ENCODE measurements at places on chromosomes 5 and 9.

DNA sequence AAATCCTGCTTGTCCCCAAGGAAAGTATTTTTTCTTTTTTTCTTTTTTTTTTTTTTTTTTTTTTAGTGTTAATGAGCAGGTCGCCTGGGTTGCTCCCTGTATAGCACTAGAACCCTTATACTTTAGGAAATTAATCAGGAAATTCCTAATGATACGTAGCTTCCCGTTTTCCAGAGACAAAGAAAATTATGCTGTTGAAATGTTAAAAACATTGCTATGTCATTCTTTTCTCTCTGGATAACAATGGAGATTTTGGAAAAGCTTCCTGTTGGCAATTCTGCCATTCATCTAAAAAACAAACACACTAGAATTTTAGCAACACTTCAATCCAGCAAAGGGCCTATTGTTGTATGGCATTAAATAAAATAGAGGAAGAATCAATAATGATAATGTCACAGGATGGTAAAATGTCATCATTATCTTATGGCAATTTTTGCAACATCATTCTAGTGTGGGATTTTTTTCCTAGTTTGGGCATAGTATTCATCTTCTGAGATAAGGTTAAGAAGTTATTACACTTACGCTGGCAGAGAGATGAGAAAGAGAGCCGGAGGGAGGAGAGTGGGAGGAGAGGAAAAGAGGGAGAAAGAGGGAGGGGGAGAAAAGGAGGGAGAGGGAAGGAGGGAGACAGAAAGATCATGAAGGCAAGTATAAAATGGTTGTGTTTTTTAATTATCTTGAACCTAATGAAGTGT lies 315.8 kb upstream of the PDE4D start:
- DNase-seq, result no peak

DNA sequence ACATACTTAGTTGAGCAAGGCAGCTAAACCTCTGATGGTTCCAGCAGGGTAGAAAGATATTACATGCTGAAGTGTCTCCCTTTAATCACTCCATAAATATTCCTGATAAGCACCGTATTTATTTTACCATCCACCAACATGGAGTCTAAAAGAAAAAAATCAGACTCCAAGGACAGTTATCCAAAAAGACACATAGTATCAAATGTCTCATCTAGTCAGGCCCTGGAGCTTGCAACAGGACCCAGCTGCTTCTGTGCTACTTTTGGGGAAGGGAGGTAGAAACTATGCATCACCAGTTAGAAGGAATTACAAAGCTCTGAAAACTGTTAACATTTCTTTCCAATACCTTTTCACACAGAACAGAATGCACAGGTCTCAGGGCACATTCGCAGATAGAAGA lies 88.1 kb downstream of the S1PR3 start:
- DNase-seq, result no peak

DNA sequence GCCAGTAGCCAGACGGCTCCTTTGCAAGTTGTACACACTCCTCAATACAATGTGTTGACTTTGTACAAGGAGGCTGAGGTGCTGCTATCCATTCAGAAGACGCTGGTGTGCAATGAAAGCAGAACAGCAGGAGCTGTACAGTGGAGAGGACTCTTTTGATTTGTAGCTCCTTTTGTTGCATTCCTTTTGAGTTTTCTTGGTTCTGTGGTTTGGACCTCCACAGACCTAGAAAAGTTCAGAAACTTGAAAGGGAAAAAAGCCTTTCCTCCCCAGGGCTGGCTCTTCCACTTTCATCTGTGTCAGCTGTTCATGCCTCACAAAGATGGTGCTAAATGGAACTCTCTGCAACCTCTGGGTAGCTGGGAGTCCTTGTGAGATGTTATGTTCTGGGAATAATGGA lies 117.4 kb downstream of the MAT2B start:
- no peak for DNase-seq

GRCh38 chr5:171850324-171850947 lies 64.8 kb downstream of the SMIM23 start:
- no peak for DNase-seq

- DNase-seq, result peak; percentile 45
These were observed 299.1 kb downstream of the DMAC1 start for GRCh38 chr9:7500521-7500920.

DNA sequence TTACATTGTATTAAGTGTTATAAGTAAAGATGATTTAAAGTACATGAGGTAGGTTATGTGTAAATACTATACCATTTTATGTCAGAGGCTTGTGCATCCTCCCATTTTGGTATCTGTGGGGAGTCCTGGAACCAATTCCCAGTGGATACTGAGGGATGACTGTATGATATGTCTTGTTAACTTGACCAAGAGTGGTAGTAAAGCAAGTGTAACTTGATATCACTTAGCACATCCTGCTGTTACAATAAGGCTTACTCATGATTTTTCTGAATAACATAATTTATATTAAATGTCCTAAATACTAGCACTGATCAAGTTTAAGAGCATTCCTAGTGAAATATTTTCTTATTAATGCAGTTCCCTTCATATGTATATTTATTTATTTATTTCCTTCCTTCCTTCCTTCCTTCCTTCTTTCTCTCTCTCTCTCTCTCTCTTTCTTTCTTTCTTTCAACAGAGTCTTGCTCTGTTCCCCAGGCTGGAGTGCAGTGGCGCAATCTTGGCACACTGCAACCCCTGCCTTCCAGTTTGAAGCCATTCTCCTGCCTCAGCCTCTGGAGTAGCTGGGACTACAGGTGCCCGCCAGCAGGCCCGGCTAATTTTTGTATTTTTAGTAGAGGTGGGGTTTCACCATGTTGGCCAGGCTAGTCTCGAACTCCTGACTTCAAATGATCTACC lies 7.5 kb downstream of the NDFIP1 start:
- no peak for DNase-seq

- no peak for DNase-seq
These were observed 41.9 kb downstream of the TEK start for GRCh38 chr9:27150746-27151406.

GRCh38 chr5:7434914-7435313 lies 39.0 kb downstream of the ADCY2 start:
- DNase-seq, result no peak

DNA sequence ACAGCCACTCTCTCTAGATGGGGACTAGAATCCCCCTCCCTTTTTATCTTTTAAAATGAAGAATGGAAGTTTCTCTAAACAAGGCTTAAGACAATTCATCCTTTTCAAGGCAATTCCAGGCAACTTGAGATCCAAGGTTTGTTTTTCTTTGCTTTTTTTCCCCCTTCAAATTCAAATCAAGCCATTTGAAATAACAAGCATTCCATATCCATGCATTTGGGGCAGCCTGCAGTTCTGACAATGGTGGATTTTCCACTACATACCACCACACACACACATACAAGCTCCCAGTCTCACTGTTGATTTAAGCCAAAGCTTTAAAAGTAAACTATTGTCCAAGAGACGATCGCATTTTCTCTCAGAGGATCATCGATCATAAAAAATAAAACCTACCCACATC lies 424 bp downstream of the INSYN2B start:
- DNase-seq, result no peak

- peak; percentile 26 for DNase-seq
These were observed 87.3 kb upstream of the SLC44A1 start for GRCh38 chr9:105157171-105157583.

- DNase-seq, result no peak
These were observed 92.4 kb downstream of the GNAQ start for GRCh38 chr9:77939149-77939668.

DNA sequence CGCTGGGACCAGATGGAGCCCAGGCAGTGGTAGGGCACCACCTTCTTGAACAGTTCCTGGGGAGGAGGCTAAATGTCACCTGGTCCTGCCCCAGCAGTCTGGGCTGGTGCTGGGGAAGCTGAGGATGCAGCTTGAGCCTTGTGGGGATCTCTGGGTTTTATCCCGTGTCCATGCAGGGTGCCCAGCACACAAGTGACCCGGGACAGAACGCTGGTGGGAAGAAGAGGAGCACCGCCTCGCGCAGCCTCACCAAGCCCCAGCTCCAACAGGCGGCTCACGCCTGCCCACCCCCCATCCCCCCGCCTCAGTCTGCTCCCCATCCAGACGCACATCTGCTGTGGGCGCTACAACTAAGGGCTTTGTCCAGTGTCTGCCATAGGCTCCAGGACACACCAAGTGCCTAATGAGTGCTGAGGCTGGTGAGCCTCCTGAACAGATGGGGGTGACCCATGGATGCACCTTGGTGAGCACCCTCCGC lies 13.8 kb downstream of the RALGDS start:
- DNase-seq, result no peak

DNA sequence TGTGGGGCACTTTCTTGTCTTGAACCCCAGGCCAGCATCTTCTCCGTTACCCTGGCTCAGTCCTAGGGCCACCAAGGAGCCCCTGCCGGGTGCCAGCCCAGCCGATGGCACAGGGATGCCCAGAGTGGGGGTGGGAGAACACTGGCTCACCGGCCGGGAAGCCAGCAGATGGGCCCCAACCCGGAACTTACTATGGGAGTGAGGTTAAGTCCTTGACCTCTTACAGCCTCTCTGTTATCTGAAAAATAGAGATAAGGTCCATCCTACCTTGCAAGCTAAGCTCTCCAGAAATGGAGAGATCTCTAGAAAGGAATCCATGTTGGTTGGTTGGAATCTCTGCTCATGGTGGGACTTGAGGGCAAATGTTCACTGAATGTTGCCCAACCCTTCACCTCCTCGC lies 20.8 kb downstream of the SH3PXD2B start:
- no peak for DNase-seq

DNA sequence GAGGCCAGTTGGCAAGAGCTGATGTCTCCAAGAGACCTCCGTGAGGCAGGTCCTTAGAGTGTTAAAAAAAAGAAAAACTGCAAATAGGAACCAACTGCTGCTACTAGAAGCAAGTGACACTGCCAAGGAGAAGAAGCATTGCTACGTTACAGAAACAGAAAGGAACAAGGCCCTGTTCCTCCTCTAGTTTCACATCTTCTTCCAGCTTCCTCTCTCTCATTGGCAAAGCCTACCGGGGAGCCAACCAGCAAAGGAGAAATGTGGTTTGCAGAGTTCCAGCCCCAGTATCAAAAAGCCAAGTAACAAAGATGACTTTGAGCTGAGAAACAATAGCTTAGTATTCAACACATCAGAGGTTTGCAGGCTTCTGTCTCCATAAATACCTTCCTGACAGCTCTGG lies 145.9 kb downstream of the PRELID2 start:
- DNase-seq, result no peak

DNA sequence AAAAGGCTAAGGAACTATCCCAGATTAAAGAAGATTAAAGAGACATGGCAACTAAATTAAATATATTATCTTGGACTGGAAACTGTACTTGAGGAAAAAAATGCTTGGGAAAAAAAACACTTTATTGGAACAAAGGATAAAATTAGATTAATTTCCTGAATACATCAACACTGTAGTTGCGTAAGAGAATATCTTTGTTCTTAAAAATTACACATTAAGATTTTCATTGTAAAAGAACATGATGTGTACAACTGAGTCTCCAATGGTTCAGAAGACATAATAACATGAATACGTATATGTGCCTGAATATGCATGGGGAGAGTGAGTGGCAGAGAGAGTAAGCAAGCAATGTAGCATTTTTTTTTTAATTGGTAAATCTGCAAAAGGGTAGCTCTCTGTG lies 2.8 kb downstream of the AP3B1 start:
- DNase-seq, result no peak

DNA sequence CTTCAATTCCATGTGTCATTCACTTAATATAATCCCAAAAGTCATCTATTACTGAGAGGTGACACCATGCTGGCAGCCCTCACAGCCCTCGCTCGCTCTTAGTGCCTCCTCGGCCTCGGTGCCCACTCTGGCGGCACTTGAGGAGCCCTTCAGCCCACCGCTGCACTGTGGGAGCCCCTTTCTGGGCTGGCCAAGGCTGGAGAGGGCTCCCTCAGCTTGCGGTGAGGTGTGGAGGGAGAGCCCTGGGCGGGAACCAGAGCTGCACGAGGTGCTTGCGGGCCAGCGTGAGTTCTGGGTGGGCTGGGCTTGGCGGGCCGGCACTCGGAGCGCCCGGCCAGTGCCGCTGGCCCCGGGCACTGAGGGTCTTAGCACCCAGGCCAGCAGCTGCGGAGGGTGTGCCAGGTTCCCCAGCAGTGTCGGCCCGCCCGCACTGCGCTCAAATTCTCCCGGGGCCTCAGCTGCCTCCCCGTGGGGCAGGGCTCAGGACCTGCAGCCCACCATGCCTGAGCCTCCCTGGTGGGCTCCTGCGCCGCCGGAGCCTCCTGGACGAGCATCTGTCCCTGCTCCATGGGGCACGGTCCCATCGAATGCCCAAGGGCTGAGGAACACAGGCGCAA lies 374.1 kb downstream of the ELAVL2 start:
- no peak for DNase-seq

- DNase-seq, result no peak
These were observed 456.2 kb downstream of the RASEF start for GRCh38 chr9:82606492-82607382.

- DNase-seq, result no peak
These were observed 206.1 kb downstream of the CHSY3 start for GRCh38 chr5:130110328-130110727.

GRCh38 chr9:15115041-15115440 lies 192.0 kb downstream of the TTC39B start:
- no peak for DNase-seq

DNA sequence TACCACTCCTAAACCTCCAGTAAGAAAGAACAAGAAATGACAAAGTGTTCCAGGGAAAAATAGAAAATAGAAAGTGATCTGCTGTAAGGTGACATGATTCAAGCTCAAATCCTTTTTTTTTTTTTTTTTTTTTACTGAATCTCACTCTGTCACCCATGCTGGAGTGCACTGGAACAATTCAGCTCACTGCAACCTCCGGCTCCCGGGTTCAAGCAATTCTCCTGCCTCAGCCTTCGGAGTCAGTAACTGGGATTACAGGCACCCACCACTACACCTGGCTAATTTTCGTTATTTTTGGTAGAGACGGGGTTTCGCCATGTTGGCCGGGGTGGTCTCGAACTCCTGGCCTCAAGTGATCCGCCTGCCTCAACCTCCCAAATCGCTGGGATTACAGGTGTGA lies 35.9 kb downstream of the TTLL11 start:
- DNase-seq, result no peak

GRCh38 chr5:6243706-6244338 lies 134.5 kb downstream of the MED10 start:
- DNase-seq, result no peak

GRCh38 chr5:56538580-56538979 lies 276.8 kb upstream of the MAP3K1 start:
- DNase-seq, result no peak

GRCh38 chr9:120926397-120926928 lies at the start of gene TRAF1:
Gene TRAF1 (minus strand): TSS chr9:120926796. CDS start chr9:120926075, 721 bp downstream.
- no peak for DNase-seq

Data from DMS79 treated with DMSO at 0.1 percent for 48 hours (cell line).